Cortex of kidney (tissue), 1 donor: ENCODE measurements at places on chromosomes 1 and 21.

GRCh38 chr1:218521414-218522169 lies 176.5 kb downstream of the TGFB2 start:
- DNase-seq: no peak

DNA sequence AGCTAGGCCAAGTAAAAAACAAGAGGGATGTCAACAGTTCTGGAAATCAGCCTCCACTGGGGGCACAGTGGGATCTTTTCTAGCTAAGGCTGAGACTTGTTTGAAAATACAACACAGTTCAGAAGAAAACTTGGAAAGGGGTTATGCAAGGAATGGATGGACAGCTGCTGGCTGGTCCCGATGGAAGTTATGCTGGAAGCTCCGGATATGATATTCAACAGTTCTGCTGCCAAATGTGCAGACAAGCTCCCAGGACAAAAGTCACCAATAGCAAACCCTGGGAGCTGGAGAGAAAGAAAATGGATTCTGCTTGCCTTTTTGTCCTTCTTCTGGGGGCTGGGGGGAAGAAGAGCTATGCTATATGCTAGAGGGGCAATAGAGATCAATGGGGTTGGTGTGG lies 14.3 kb downstream of the LMX1A start:
- no peak for DNase-seq

DNA sequence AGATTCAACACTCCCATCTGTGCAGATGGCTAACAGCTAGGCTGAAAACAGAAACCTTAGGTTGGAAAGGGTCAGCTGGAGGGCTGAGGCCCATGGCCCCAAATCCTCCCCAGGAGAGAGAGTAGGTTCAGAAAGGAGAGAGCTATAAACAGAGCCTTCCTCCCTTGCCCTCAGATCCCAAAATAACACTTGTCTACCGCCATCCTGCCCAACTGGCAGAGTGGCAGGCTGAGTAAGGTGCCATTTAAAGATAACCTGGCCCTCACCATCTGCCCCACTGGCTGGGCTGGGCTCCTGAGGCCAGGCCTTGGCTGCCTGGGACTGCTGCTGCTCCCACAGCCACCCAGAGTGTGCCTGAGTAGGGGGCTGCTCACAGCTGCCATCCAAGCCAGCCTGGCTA lies 4.3 kb upstream of the SHISA4 start:
- DNase-seq: no peak

- no peak for DNase-seq
Observed at GRCh38 chr1:20476265-20477038, 9.6 kb downstream of the CAMK2N1 start.

DNA sequence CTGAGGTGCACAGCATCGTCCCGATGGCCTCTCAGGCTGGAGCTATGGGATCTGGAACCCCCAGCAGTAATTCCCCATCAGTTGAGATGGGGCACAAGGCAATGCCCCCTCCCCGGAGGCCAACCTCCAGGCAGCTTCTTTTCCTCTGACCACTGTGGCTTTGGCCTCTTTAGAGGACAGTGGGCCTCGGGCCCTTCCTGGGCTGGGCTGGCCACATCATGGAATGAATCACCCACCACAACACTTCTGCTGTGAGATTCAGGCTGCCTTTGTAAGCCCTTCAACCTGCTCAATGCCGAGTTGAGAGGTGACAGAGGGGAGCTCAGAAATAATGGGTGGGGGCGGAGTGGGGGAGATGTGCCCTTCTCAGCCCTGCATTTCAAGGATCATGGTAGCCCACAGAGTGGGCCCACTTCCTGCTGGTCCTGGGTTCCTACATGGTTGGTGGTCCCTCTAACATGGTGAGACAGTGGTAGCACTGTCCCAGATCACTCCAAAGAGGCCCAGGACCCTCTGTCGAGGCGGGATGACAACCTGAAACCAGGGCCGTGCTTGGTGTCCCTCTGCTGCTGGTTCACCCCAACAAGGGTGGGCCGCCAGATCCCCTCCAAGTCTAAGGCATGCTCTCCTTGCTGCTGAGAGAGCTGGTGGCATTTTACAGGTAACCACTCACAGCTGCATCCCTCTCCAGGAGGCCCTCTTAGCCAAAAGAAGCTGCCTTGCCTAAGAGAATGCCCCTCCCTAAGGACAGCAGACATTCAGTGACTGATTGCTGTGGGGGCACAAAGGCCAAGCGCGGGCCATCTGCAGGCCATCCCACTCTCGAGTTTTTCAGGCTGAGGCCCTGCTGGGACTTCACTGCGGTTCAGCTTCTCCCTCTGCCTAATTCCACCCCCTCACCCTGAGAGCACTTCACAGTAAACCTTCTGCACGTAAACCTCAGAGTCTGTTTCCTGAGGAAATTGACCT lies 29.7 kb upstream of the EVA1B start:
- DNase-seq: no peak
